ENCODE measurements at places on chromosomes 1 and 21.

DNA sequence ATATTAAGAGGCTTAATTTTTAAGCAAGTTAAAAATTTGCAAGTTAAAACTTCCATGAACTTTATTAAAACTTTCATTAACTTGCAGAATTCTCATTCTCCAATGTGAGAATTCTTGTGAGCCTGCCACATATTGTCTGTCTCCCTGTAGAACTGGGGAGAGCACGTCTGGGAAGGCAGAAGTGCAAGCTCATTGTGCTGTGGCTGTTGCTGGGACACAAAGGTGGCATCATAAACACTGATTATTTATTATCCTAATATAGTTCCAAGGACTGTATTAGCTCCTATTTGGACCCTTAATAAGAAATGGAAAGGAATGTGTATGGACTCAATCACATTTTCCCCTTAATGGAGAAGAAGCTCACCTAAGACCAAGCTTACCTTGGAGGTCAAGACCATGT is 68.7 kb upstream of the MROH9 start:
- DNase-seq: no peak

- DNase-seq: no peak
These were observed 25.4 kb downstream of the ASH1L start for GRCh38 chr1:155537193-155537592.

GRCh38 chr1:20634065-20634593 is 871 bp downstream of the PINK1 start:
- no peak for DNase-seq

DNA sequence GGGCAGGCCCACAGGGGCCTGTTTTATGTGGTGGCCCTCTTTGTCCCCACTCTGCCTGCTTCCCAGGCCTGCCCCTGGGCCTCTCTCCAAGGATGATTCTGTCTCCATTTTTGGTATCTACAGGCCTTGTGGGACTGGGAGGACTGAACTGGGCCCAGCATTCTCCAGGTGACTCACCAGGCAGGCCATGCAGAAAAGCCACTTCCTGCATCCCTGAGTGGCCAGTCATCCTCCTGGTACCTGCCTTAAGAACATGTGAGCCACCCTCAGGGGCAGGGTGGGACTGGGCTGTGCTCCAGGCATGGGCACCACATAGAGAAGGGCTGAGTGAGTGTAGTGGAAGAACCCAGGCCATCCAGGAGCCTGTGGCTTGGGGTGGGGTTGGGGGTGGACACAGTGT is 20.0 kb upstream of the BCAR3 start:
- DNase-seq: no peak

- no peak for DNase-seq
These were observed 116.4 kb downstream of the USH2A start for GRCh38 chr1:216306830-216307229.

GRCh38 chr21:18157406-18157805 is 87.2 kb upstream of the CHODL start:
- DNase-seq: no peak

DNA sequence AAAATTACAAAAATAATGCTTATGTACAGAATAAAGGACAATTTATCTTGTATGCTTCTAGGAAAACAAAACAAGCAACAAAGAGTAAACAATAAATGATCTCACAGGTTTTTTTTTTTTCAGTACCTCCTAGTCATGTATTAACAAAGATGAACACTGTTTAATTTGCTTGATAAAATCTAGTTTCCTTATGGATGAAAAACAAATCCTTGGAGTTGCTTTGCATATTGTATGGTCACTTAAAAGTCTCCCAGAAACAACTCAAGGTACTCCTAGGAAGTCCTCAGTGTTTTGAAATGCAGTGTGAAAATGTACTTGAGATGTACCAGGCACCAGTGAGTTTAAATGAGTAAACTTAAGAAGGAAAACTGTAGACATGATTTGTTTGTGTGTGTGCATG is 686.0 kb upstream of the BRINP3 start:
- no peak for DNase-seq

DNA sequence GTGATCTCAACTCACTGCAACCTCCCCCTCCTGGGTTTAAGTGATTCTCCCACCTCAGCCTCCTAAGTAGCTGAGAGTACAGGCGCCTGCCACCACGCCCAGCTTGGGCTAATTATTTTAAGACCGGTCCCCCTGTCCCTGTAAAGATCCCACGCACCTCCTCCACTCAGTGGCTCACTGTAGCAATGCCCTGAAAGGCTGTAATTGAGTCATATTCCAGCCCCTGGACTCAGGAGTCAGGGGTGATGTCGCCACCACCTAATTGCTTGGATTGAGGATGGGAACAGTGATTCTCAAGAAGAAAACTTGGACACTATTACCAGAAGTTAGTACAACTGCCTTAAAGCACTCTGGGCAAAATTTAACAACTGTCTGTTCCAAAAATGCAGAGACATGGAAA is 3.1 kb upstream of the EDARADD start:
- DNase-seq: no peak

- no peak for DNase-seq
These were observed at the start of gene DIRAS3 for GRCh38 chr1:68049941-68050878. Gene DIRAS3 (minus strand): TSS chr1:68050627. CDS start chr1:68047297, 3,330 bp downstream.

DNA sequence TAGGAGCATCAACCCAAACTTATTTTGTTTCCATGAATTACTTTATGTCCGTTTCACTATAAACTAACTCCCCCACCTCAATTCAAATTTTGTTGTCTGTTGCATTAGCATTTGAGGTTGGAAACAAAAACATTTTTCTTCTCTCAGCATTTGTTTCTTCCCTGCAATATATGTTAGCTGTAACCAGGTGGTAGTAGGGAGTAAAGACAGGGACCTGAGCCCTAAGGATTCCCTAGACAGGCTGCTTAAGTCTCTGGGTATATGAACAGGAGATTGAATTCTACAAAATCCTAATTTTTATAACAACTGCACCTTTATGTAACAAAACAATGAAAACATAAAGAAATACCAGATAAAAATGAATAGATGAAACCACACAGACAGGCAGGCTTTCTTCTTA is 242.6 kb downstream of the PAPPA2 start:
- DNase-seq: no peak

DNA sequence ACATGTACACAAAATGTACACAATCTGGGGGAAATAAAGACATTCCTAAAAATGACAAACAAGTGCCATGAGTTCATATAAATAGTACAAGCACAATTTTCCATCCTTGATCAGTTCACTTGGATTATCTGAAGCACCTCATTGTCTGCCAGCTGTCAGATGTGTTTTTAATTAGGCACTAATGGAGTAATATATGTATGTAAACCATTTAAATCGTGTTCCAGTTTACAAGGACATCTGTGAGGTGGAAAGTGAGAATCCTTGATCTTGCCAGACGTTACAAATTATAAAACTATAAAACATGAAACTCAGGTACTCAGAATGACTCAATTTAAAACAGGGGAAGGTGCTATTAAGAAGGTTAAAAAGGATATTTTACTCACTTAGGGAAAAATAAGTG is 1312.2 kb downstream of the PLA2G4A start:
- no peak for DNase-seq

GRCh38 chr21:16002874-16003466 is 273.2 kb downstream of the USP25 start:
- no peak for DNase-seq

GRCh38 chr1:192104852-192105251 is 53.4 kb upstream of the RGS18 start:
- DNase-seq: no peak

GRCh38 chr1:173427146-173428054 is 49.7 kb upstream of the PRDX6 start:
- no peak for DNase-seq

DNA sequence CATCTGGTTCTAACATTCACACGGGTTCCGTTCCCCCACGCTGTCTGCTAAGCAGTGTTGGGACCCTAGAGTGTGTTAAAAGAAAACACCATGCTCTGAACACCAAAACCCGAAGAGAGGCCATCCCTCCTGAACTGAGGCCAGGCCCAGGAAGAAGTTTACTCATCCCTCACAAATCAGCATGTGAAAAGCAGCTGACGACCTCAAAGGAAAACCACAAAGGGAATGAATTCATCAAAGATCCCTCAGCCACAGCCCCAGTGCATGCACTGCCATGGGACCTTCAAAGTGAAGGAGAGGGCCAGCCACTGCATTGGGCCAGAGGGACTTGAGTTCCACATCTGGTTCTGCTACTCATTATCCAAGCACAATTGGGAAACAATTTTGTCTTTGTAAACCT is 7.0 kb upstream of the PSEN2 start:
- DNase-seq: no peak

GRCh38 chr1:229432905-229433304 is 989 bp downstream of the ACTA1 start:
- no peak for DNase-seq

DNA sequence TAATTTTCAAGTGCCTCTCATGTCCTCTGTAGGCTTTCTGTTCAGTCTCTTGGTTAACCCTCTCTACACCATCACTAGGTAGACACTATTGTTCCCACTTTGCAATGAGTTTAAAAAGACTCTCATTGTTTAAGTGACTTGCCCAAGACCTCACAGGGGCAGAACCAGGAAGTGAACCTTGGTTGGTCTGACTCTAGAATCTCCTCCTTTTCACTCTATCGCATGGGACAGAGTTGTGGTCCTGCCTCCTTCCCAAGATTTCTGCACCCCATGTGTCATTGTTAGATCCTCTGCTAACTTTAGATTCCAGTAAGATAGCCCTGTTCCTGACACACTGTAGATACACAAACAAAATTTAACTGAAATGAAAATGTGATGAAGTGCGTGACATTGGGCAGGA is 481.7 kb upstream of the USP24 start:
- no peak for DNase-seq
